ENCODE measurements at places on chromosomes 12 and 14.

DNA sequence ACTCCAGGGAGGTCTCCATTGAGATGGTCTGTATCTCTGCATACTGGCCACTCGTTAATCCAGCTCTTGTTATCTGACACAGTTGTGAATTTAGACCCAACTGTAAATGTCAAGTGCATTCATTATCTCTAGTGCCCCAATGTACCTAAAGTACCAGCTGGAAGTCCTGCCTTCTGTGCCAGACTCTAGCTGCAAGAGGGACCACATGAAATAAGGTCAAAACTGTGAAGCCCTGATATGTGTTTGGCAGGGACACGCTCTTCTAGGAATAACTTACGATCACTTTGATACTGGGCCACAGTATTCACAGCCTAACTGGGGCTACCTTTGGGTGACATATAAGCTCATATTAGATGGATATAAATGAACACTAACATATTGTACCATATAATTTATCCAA, 268.5 kb downstream of the LRIG3 start:
- no peak for DNase-seq

GRCh38 chr14:67555518-67556090, 22.5 kb downstream of the PLEKHH1 start:
- DNase-seq, result no peak

DNA sequence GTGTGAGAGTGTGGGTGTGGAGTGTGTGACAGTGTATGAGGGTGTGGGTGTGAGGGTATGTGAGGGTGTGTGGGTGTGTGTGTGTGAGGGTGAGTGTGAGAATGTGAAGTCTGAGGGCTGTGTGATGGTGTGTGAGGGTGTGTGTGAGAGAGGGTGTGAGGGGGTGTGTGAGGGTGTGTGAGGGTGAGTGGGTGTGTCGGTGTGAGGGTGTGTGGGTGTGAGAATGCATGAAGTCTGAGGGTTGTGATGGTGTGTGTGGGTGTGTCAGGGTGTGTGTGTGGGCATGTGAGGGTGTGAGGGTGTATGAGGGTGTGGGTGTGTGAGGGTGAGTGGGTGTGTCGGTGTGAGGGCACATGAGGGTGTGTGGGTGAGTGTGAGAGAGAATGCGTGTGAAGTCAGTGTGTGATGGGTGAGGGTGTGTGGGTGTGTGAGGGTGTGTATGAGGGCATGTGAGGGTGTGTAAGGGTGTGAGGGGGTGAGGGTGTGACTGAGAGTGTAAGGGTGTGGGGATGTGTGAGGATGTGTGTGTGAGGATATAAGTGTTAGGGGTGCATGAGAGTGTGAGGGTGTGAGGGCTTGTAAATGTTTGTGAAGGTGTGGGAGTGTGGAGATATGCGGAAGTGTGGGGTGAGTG, 36.4 kb downstream of the TMEM121 start:
- no peak for DNase-seq

- DNase-seq, result no peak
Measured at GRCh38 chr12:57624441-57625220, 8.4 kb downstream of the B4GALNT1 start.

- DNase-seq, result no peak
Measured at GRCh38 chr14:80901260-80901659, 40.3 kb downstream of the CEP128 start.

GRCh38 chr12:65518771-65519170, 240.3 kb downstream of the MSRB3 start:
- DNase-seq, result no peak

DNA sequence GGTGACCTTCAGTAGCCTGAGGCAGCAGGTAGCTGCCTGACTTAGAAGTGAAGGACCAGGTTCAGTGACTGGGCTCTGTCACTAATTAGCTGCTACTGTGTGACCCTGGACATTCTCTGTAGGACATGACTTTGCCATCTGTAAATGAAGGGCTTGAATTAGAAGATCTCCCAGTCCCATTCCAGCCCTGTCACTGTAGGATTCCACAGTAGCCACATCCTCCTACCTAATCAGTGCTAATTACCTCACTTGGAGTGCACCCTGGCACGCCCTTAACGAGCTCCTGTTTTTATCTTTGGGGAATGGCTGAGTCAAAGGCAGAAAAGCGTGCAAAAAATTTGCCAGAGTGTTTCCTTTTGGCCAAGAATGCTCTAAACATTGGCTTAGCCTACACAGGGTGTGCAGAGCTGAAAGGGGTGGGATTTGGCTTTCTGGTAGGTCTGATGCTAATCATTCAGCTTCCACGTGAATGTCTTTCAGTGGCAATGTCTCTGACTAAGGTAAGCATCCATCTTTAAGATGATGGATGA, 6.8 kb downstream of the NTF3 start:
- DNase-seq, result no peak

- no peak for DNase-seq
Measured at GRCh38 chr12:104513681-104514080, 56.9 kb downstream of the CHST11 start.
